ENCODE measurements at places on chromosomes 4 and X.

- no peak for DNase-seq
Measured at GRCh38 chr4:185852961-185853360, 41.0 kb upstream of the SORBS2 start.

DNA sequence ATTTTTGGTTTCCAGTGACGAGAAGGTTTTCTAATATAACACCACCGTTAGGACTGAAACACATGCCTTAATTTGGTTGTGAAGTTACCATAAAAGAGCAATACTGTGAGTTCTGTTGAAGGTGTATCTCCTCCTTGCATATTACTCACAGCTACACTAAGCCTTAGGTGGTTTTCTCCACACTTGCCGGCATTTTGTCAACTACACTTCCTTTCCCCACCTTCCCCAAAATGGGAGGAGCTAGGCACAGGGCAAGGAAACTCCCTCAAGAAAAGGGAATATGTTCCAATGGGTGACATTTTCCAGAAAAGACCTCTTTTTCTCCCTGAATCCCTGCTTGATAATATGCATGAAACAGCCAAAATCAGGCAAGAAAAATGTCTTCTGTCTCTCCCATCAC lies 44.8 kb downstream of the RELL1 start:
- DNase-seq = no peak

- DNase-seq = no peak
Measured at GRCh38 chr4:19314116-19314515, 937.6 kb upstream of the SLIT2 start.

GRCh38 chrX:40285876-40286275 lies 188.1 kb upstream of the BCOR start:
- DNase-seq = no peak
